Naive thymus-derived CD8-positive, alpha-beta T cell (primary cell): ENCODE measurements at places on chromosomes 7 and 10. TPM values are rescaled to one million over a fixed set of nuclear protein-coding genes. Genes with fewer than 3 reads are reported as not detected.

KIAA1549 gene
- not detected for polyA plus RNA-seq

OPN1SW gene
- not detected for polyA plus RNA-seq

ENO4 gene
- polyA plus RNA-seq, result not detected

PKD2L1 gene
- polyA plus RNA-seq, result not detected

ANKRD61 gene
- polyA plus RNA-seq, result 0.21 TPM

TMEM273 gene
- 3.5 TPM for polyA plus RNA-seq

EPO gene
- polyA plus RNA-seq, result not detected

ZNF736 gene
- polyA plus RNA-seq, result 4.9 TPM

EIF5AL1 gene
- 0.08 TPM for polyA plus RNA-seq
